ENCODE measurements at places on chromosomes 11 and 22.

DNA sequence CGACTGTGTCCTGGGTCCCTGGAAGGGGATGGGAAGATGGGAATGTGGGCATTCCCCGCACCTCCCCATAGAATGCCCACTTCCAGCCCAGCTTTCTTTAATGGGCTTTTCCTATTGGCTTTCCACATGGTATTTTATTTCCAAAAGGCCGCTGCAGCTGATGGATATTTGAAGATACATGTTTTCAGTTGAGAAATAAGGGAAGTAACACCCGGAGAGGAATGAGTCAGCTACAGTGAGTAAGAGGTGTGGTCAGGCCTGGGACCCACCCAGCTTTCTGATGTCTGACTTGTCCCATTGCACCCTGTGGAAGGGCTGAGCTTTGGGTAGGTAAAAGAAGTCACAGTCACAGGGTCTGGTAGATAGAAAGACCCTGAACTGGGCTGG, 476.9 kb downstream of the MIAT start:
- peak; percentile 46 for DNase-seq

DNA sequence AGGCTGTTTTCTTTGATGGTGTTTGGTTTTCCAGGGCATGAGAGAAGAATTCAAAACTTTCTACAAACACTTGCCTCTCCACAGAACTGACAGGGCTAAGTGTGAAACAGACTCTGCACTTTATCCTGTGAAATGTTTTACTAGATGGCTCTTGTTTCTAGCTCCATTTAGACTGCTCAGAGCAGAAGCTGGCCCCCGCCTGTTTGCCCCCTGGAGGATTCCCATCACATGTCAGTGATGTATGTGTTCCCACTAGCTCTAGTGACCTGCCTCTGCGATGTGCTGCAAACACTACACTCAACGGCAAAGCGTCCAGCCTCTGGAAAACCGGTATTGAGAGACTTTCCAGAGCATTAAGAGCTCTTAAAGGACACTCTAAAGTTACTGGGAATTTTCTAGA, 41.4 kb upstream of the PCF11 start:
- no peak for DNase-seq

- DNase-seq = no peak
These were observed 18.3 kb upstream of the TALDO1 start for GRCh38 chr11:728901-729491.

DNA sequence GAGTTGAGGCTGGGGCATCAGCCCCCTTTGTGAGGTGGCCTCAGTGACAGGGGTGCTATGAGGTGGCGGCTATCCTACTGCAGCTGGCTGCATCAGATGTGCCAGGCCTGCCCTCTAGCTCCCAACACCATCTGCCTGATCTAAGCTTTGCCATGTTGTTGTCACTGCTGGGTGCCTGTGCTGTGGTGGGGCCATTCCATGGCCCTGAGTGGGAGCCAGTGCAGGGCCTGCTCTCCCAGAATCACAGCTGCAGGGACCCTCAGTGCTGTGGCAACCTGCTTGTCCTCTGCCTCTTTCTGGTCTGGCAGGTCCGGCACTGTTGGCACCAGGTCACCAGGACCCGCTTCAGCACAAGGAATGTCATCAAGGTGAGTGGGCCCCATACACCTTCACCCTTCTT, 1.8 kb upstream of the SNU13 start:
- DNase-seq = no peak

DNA sequence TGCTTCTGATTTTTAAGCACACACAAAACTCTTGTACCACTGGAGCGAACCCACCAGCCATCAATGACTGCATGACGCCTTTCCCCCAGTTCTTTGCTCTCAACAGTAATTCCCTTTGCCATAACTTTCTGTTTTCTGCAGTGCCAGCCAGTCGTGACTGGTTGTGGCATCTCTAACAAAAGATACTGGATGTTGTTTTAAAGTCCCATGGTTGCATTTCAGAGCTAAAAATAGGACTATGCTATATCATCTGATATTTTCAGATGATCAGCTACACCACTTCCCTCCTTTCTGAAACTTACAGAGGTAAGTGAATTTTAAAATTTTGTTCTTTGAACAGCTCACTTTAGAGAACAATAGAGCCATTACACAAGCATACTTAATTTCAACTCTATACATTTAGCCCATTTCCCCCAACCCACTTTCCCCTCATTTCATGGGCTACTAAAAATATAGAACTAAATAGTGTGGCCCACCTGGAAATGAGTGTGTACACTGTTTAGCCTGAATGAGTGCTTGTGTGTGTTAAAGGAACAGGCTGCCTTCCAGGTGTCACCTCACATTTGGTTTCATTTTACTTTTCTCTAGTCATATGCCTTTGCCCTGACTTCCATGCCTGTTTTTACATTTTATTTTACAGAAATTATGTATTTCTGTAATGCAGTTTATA, 136.9 kb upstream of the ZC3H12C start:
- DNase-seq = no peak

- DNase-seq = no peak
These were observed 457.3 kb downstream of the TBC1D22A start for GRCh38 chr22:47219789-47220188.

DNA sequence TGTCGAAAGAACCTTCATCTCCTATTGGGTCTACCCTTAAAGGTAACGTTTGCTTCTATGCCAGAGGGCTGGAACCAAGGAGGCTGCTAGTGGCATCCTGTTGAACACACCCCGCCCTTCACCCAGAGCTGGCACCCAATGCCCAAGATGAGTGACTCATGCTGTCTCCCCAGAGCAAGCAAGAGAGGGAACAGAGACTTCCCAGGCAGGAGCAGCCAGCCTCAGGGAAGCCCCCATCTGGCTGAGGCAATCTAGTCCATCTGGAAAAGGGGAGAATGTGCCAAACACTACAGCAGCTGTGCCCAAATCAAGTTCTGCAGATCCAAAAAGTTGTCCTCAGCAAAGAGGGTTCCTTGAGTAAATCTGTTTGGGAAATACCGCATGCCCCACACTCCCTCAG, 91.9 kb upstream of the TP53I11 start:
- DNase-seq = no peak

GRCh38 chr11:124917115-124917637, 1.9 kb upstream of the HEPN1 start:
- no peak for DNase-seq

- DNase-seq = no peak
These were observed 66.8 kb downstream of the TSPAN18 start for GRCh38 chr11:44793350-44794090.

GRCh38 chr11:73439002-73439843, 63.0 kb downstream of the RELT start:
- no peak for DNase-seq

DNA sequence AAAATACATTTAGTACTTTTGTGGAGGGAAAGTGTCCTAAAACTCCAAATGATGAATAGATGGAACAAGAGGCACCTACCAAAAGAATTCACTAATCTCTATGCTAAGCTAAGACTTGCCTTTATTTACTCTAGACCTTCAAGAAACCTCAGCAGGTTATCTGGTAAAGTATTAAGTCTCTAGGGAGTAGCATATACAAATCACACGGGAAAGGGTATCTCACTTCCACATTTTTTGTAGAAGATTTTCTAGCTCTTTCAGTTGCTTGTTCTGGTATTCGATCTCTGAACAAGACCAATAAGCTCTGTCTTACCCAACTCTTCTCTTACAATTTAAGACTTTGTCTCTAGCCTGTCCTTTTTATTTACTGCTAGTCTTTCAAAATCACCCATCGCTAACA, 18.1 kb upstream of the CADM1 start:
- DNase-seq = no peak

GRCh38 chr22:48520884-48521588, 1306.6 kb downstream of the BRD1 start:
- DNase-seq = no peak

DNA sequence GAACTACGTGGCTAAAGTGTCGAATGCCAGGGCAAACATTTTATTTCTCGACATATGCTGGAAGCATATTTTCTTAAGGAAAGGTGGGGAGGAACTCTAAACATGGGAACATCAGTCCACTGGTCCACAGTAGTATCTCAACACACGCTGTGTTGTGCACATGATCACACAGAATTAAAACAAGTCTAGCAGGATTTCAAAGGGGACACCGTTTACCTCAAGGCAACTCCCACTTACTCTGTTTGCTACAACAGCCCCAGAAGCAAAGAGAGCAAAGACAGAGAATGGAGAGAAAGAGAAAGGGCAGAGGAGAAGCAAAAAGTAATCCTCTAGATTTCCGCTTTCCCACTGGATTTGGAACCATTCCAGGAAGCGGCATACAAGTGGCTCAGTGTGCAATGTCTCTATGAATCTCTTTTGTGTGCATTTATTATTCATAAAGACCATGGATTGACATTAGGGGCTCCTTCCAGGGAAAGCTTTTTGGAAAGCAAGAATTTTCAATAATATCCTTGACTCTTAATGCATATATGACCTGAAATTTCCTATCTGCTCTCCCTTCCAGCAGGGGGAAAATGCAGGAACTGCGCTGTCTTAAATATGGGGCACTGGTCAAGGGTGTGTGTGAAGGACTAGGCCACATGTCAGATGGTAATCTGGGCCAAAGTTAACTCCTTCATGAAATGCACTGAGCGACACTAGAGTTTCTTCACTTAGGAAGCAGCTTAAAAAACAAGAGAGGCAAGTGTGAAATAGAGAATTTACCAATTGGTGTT, 34.8 kb upstream of the CCDC34 start:
- DNase-seq = no peak

DNA sequence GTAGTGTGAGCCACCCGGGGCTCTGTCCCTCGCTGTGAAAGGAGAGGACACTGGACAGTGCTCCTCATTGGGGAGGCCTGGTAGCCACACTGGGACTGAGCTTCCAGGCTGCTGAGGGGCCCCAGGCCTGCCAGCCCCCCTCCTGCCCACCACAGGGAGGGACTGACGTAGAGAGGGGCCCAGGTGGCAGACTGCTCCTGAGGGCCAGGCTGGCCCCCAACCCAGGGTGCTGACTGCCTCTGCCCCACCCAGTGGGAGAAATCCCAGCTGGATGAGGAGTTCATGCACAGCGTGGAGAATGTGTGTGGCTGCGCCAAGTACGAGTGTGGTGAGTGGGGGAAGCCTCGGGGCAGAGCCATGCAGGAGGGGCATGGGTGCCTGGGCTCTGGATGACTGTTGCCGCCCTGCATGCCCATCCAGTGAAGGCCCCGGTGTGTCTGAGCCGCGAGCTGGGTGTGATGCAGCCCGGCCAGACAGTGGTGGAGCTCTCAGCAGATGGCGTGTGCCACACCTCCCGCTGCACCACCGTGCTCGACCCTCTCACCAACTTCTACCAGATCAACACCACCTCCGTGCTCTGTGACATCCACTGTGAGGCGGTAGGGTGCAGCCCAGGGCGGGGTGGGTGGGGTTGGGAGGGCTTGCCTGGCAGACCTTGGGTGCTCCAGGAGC, 78.7 kb upstream of the MYOD1 start:
- DNase-seq = no peak

DNA sequence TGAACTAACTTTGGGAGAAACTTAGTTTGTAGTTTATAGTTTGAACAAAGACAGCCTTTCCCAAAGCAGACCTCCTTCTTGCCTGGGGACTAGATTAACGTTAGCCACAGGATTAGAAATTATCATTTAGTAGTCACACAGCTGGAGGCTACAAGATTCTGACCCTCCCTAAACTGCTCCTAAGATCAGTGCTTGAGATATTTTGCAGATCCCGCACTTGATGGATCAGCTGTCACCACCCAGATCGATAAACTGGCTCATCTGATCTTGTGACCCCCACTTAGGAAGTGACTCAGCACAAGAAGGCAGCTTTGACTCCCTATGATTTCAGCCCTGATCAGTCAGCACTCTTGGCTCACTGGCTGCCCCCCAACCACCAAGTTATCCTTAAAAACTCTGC, 1.6 kb downstream of the SLC22A24 start:
- no peak for DNase-seq

DNA sequence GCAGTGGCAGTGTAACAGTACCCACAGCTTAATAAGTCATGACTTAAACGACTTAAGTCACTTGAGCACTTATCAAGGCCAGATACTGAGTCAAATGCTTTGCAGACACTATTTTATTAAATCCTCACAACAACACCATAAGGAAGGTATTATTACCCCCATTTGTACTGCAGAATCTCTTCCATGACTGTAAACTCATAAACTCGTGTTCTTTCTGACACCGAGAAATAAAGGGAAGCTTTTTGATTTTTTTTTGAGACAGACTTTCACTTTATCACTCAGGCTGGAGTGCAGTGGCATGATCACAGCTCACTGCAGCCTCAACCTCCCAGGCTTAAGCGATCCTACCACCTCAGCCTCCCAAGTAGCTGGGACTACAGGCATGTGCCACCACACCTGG, 103.8 kb downstream of the ABTB2 start:
- no peak for DNase-seq

DNA sequence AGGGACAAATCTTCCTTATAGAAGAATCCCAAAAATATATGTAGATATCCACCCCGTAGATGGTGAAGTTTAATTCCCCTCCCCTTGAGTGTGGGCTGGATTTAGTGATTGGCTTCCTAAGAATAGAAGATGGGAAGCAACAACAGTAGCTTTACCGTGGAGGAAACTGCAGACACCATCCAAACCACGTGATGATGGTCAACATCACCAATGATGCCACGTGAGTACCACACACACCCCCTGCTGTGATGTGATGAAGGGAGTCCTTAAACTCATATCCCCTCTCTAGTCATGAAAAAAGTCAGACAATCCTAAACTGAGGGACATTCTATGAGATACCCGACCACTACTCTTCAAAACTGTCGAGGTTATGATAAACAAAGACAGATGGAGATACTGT, 76.4 kb upstream of the SLC22A12 start:
- no peak for DNase-seq

GRCh38 chr11:76810151-76810853, 27.1 kb downstream of the TSKU start:
- DNase-seq = no peak

DNA sequence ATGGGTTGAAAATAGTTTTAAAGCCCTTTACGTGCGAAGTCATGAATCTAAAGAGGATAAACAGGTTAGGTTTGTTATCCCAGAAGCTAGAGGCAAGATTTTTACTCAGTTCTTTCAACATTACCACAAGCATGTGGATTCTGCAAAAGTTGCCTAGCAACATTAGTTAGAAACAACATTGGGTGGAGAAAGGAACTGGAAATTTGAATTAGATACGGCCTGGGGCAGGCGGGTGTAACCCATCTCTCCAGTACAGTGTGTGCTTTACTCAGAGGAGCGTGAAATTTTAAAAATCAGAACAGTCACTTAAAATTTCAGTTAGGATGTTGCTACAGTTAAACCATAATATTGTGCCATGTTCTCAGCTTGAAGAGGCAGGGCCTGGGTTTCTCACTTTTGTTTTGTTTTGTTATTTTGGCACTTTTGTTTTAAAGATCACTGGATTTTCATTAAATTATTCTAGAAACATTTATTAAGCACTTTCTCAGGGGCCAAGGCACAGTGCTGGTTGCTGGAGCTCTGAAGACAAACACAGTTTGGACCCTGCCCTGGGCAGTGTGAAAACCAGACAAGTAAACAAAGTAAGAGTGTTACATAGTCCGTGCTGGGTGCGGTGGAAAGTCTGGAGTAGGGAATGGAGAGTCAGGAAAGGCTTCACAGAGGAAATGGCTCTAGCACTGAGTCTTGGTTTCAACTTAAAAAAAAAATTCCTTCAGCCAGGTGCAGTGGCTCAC, 4.4 kb upstream of the WEE1 start:
- no peak for DNase-seq
